Activated CD8-positive, alpha-beta T cell treated with anti-CD3 and anti-CD28 coated beads for 36 hours (primary cell): ENCODE measurements at places on chromosomes 7 and 10. TPM values are rescaled to one million over a fixed set of nuclear protein-coding genes. Genes with fewer than 3 reads are reported as not detected.

- DNase-seq = no peak
Measured at GRCh38 chr7:24959735-24960485, 20.1 kb downstream of the OSBPL3 start.

DNA sequence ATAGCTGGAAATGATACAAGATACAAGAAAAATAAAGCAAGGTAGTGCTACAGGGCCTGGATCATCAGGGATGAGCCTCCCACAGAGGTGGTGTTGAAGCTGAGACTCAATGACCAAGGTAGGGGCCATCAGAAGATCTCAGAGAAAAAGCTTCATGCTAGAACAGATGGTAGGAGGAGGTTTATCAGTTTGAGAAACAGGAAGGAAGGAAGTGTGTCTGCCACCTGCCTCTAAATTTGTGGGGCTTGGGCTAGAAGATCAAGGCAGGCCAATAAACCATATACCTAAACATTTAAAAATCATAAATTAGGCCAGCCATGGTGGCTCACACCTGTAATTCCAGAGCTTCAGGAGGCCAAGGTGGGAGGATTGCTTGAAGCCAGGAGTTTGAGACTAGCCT lies 410.8 kb upstream of the PRKCQ start:
- DNase-seq = no peak

GRCh38 chr7:7169296-7169695 lies 13.0 kb upstream of the C1GALT1 start:
- no peak for DNase-seq

GRCh38 chr10:25867321-25867720 lies 66.7 kb upstream of the MYO3A start:
- no peak for DNase-seq

The TAS2R41 gene
- total RNA-seq = not detected

The RADIL gene
- total RNA-seq = 0.65 TPM

The SHH gene
- not detected for total RNA-seq

The BMPR1A gene
- 6.6 TPM for total RNA-seq

The RNLS gene
- 4.5 TPM for total RNA-seq

The MICU1 gene
- total RNA-seq = 29.9 TPM
